ENCODE measurements at places on chromosomes 7 and 10.

DNA sequence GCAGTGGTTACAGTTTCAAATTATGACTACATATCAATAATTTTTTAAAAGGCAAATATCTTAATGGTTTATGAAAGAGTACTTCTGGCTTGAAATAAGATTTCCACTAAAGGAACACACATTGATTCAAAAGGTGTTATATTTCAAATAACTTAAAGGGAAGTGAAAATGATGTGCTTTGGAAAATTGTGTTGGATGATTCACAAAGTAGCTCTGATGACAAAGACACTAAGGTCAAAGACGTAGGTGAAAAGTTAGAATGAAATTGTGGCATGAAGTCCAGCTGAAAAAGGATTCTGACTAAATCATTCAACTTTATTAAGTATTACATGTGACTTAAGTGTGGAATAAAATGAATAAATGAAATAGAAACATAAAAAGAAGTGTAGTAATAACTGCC, 20.8 kb upstream of the OR2A5 start:
- no peak for DNase-seq

DNA sequence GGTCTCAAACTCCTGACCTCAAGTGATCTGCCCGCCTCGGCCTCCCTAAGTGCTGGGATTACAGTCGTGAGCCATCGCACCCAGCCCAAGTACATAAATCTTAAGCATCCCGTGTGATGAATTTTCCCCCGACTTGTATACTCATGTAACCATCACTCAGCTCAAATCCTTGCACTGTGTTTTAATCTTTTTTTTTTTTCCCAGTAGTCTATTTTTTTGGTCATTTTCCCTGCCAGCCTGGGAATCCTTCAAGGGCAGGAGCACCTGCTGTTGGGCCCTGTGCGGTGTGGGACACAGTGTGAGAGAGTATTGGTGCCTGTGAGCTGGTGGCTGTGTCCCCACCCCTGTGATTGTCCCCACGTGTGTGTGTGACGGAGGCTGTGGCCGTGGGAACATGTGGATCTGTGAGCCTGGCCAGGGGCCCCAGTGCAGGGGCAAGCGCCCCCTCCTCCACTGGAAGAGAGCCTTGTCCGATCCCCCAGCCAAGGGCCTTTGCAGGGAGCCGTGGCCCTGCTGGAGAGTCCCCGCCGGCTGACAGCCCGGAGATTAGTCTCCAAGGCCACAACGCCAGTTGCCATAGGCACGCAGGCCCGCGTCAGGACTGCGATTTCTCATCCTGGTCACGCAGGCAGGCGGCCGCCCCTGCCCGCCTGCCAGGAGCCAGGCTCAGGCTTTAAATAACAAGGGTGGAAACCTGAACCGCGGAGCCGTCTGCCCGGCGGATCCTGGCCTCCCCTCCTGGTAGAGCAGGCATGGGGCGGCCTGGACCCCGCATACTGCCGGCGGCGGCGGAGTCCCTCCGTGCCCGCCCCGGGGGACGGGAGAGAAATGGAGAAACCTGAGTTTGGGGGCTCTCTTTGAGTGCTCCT, 26.5 kb downstream of the GTF2IRD1 start:
- peak; percentile 54 for DNase-seq

GRCh38 chr7:22900101-22900500, 77.5 kb upstream of the TOMM7 start:
- DNase-seq = no peak

DNA sequence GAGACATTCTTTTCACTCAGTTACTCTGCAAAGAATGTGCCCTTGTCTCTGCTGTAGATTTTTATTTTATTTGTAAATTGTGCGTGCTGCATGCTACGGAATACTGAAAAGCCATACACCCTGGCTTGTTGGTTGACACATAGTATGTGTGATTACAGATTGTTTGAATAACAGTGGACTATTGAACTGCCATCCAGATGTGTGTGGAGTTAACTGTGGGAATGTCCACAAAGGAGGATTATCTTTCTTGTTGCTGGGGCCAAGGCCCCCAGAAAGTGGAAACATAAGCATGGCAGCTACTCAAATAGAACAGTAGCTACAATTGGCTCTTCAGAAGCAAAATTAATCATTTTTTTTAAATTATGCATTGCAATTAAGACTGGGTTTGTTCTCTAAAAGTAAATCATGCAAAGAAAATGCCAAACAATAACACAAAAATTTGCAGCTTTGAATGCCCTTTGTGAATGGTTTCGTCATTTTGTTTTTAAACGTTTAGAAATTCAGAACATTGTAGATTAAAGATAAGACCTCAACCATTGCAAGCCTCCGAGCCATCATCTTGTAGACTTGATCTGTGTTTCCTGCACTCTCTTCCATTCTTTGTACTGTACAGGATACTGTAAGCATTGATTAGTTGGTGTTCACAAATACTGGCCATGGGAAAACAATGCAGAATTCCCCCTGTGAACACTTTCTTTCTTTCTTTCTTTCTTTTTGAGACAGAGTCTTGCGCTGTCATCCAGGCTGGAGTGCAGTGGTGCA, 210.3 kb upstream of the TCF7L2 start:
- no peak for DNase-seq

DNA sequence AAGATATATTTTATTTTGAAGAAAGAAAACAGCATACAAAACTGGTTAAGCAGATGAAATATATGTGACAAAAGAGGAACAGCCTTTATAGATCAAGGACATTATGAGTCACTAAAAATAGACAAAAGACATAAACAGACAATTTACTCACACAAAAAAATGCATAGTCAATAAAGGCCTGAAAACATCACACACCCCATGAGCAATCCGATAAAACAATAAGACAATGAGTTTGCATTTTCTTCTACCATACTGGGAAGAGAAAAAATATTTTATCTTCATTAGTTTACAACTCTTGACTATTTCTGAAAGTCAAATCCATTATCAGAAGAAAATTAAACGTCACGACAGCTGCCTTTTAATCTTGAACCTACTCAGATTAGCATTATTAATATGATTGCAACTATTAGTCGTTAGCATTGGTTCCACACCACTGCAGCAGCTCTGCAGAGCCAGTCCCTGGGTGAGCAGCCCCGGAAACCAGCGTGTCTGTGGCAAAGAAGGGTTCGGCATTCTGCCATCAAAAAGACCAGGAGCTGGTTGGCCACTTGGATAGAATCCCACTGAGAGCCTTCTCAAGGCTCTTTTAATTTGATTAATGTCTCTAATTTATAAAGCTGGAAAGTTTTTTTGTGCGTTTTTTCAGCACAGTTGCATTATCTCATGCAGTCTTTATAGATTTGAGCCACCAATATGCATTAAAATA, 305.4 kb upstream of the SHH start:
- DNase-seq = no peak

DNA sequence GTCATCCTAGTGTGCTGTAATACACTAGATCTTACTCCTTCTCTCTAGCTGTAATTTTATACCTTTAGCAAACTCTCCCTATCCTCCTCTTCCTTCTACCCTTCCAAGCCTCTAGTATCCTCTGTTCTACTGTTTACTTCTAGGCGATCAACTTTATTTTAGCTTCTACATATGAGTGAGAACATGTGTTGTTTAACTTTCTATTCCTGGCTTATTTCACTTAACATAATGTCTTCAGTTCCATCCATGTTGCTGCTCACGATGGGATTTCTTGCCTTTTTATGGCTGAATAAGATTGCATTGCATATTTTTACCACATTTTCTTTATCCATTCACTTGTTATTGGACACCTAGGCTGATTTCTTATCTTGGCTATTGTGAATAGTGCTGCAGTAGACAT, 318.6 kb downstream of the MALRD1 start:
- no peak for DNase-seq

GRCh38 chr10:21910798-21911197, 92.7 kb downstream of the DNAJC1 start:
- DNase-seq = no peak

All from GM13977 (cell line).